ENCODE measurements at places on chromosomes 16 and 17.

DNA sequence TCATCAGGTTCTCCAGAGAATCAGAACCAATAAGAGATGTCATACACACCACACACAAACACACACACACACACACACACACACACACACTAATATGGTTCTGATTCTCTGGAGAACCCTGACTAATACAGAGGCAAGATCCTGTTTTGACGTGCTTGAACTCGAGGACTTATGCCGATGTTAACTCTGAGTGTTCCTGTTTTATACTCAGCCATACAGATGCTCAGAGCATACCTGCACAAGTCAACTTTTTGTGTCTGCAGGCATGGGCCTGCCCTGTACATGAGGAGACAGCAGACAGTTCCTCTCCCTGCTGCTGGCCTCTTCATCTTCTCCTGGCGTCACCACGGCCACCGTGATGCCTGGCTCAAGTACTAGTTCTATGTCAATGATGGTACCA lies 635.9 kb downstream of the WWOX start:
- DNase-seq = no peak

GRCh38 chr16:35182043-35182677 lies 1722.7 kb downstream of the TP53TG3F start:
- no peak for DNase-seq

DNA sequence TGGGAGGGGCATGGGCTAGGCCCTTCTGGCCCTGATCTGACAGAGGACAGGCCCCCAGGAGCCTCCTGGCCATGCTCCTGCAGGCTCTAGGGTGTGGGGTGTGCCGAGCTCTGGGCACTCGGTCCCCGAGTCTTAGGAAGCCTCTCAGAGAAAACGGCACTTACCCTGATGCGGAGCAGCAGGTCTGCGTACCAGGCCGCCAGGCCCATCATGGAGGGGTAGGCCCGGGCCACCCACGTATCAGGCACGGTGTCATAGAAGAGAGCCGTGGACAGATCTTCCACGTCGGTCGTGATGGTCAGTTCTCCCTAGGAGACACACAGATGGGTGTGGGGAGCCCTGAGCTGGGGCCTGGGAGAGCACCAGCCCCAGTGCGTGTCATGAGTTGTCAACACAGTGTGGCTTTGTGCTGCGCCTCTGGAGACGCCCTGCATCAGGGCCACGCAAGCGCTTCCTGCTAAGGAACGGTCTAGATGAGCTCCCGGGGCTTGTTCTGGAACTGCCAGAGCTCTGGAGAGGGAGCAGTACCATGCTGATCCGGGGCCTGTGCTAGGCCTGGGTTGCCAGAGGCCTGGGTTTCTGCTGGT lies 47.9 kb downstream of the PGS1 start:
- DNase-seq = no peak

DNA sequence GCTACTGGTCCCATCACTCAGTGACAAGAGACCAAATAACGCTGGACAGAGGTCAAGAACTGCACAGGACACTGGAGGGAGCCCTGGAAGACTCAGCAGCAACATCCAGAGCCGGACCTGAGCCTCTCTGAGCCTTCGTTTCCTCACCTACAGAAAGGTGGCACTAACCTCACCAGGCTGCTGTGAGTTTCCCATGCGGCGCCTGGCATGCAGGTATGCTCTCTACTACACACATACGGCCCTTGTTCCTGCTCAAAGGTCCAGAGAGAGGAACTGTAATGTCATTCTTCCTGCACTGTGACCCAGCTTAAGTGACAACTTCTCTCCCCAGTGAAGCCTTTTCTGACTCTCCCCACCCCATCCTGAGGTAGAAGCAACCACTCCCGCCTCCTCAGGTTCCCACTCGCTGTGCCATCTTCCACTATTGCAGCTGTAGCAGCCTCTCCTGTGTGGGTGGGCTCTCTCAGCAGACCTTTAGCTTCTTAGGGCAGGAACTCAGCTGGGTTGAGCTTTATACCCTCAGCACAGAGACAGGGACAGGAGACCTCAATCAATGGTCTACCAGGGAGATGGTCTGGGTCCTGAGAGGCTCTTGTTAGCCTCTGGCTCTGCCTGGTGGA lies 43.9 kb upstream of the SREBF1 start:
- no peak for DNase-seq
